ENCODE measurements at places on chromosomes 1 and 21.

DNA sequence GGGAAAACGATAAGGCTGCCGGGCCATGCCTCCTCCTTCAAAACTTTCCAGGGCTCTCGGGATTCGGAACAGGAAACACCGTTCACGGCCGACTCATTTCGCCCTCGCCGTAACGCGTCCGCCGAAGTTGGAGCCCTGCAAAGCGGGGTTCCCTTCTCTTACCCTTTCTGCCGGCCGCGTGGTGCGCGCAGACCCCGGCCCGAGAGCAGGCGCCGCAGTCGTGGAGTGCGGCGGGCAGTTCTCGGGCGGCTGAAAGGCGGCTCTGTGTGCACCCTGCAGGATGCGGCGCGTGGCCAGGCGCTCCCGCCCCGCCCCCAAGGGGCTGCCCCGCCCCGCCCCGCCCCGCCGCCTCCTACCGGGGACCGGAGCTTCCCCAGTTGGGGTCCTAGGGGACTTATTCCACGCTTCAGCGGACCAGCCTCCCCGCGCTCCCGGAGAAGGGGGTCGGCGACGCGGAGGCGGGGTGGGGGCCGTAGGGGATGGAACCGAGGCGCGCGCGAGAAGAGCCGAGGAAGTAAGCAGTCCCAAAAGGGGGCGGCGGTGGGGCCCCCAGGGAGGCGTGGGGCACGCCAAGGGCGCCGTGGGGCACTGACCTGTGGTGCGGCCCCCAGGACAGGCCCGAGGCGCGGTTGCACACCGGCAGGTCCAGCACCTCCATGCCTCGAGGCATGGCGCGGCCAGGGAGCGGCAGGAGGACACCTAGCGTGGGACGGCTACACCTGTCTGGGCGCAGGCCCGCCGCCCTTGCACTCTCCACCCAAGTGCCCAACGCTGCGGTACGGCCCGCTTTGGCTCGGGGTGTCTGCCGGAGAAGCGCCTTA lies at the start of gene MCOLN2:
Gene MCOLN2 (minus strand): TSS at position 268 of the 821 bp plus-strand sequence. CDS start 241 bp downstream, at position 27.
- peak; percentile 61 for DNase-seq

GRCh38 chr1:235495551-235495950 lies 8.7 kb downstream of the B3GALNT2 start:
- no peak for DNase-seq

DNA sequence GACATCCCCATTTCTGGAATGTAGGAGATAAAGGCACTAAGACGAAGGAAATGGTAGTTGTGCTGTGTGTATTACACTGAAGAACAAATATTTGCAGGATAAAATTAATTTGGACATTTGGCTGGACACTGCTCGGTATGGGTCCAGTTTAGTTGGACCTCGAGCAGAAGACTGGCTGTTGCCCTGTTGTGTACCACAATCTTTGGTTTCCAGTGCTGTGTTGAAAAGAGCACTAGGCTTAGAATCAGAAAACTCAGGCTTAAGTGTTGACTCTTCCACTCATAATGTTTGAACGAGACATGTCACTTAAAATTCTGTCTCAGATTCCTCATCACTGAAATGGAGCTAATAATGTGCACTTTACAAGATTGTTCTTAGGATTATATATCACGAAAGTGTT lies 1.2 kb upstream of the ARPC5 start:
- no peak for DNase-seq

DNA sequence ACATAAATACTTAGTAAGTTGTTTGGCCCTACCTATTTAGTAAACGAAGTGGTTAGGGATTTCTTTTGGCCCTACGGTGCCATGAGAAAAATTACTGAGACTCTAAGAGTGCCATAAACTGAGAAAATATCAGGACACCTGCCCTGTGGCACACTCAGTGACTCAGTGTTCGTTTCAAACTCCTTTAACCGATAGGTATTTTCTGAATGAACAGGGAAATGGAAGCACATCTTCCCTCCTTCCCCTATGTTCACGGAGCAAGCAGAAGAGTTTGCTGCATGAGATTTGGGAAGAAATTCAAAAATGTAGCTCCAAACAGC lies 134.2 kb downstream of the KAZN start:
- no peak for DNase-seq

DNA sequence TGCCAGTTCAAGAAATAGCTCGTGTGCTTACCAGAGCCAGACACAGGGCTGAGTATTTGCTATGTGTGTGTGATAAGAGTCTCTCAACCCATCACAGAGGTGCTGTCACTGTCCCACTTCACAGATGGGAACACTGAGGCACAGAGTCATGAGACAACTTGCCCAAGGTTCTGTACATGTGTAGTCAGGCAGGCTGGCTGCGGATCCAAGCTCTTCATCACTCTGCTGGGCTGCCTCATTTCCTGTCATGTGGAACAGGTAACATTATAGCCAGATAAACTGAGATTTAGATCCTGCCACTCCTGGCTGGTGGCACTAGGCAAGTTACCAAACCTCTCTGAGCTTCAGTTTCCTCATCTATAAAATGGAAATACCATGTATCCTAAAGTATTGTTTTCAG lies 77.8 kb downstream of the ITPKB start:
- no peak for DNase-seq

- peak; percentile 90 for DNase-seq
Measured at GRCh38 chr1:198937231-198938031, 298.6 kb downstream of the PTPRC start.

DNA sequence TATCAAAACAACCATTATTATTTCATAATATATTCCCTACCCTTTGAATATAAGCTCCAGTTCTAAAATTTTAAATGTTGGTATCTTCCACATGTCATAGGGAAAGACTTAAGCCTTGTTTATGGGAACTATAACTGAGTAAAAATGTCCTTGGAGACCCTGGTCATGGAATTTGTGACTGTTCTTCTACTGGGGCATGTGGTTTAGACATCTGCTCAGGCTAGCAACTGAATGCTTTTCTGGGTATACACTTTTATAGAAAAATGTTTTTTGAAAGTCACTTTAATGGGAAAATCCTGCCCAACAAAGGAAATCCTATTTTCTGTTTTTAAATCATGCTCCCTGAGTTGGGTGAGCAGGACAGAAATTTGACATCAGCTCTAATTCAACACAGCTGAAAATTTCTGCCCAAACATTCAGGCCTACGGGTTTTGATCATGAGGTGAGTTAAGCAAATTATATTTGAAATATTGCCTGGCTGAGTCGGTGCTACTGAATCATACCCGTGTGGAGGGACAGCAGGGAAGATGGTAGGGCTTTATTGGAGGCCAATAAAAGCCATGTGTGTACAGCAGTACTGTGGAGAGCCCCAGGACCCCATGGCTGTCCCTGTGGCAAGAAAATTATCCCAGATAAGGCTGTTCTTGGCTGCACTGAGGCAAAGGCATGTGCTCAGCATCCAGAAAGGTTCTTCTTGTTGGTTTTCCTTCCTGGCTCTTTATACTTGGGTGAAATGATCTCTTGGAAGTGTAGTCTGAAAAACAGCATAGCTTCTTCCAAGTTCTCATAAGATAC lies 391.8 kb downstream of the DISC1 start:
- no peak for DNase-seq

GRCh38 chr1:228407106-228408040 lies 738 bp upstream of the TRIM11 start:
- no peak for DNase-seq

DNA sequence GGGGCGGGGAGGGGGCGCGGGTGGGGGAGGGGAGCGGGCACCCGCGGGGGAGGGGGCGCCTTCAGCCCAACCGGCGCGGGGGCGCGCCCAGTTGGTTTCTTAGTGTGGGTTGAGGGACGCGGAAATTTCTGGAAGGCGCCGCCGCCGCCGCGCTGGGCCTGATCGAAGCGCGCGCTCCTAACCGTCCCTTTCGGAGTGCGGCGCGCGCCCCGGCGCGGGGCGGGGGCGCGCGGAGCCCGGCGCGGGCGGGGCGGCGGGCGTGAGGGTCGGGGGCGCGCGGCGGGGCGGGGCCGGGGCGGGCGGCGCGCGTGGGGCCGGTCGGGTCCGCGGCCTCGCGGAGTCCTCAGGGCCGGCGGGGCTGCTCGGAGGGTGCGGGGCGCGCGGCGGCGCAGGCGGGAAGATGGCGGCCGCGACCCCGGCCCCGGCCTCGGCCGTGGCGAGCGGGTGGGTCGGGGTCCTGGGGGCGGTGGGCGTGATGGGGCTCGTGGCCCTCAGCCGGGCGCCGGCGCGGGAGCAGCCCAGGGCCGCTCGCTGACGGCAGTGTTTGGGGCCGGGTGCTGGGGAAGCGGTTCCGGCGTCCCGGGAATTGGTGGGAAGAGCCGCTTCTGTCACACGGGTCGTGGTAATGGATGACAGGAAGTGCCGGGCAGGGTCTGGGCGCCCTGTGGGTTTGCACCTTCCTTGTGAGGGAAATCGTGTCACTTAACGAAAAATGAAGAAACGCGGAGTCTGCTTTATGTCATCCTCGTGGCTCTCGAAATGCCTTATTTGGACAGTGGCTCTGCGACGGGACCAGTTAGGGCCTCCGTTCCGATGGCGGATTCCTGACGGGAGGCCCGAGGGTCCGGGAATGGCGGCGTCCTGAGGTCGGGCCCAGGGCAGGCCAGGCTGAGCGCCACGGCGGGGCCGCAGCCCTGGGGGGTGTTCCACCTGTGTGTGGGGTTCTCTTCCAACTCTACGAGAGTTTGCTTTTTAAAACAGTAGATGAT lies 764 bp downstream of the PKNOX1 start:
- peak; percentile 62 for DNase-seq

- DNase-seq: no peak
Measured at GRCh38 chr1:233907151-233907550, 2.7 kb downstream of the SLC35F3 start.

DNA sequence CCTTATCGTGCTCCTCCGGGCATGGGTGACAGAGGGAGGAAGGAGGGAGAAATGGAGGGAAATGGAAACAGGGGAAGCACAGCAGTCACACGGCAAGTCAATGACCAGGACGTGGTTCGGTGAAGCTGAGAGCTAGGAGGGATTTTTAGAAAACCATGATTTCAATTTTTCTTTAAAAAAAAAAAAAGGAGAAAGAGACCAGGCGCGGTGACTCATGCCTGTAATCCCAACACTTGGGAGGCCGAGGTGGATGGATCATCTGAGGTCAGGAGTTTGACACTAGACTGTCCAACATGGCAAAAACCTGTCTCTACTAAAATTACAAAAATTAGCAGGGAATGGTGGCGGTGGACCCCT lies 776 bp upstream of the TNFRSF9 start:
- no peak for DNase-seq

DNA sequence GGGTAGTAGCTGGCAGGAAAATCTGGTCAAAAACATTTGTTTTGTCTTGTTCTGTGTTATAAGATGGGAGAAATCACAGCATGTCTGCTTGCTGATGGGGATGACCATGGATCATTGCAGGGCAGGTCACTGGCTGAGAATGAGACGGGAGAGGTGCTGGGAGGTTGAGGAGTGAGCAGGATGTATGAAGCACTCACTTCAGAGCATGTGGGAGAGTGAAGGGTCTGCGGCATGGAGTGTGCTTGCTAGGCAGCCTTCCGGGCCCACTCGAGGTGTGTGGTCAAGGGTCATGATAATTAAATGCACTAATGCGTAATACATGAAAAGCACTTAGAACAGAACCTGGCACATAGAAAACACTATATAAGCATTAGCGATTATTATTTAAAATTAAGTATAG lies 42.0 kb upstream of the SPOCD1 start:
- no peak for DNase-seq

GRCh38 chr1:17531343-17531681 lies 8.2 kb upstream of the ARHGEF10L start:
- no peak for DNase-seq

DNA sequence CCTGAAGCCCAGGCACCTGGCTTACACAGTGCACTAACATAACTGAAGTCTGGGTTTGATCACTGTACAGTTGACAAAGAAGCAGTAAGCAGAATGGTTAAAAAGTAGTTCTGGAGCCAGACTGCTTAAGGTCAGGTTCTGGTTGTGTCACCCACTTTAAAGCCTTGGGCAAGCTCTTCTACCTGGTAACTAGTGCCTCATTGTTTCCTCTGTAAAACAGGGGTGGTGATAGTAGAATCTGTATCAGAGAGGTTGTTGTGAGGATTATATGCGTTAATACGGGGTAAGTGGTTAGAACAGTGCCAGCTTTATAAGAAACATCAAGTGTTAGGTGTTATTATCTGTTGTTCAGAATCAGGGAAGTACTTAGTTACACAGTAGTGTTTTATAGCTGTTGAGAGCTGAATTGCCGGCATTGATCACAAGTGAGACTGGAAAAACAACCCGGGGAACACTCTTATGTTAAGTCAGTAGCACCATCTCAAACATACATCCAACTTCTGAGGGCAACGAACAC lies 3.7 kb downstream of the BACH1 start:
- DNase-seq: no peak

- DNase-seq: peak; percentile 48
Measured at GRCh38 chr1:202807451-202807925, 733 bp downstream of the KDM5B start.

DNA sequence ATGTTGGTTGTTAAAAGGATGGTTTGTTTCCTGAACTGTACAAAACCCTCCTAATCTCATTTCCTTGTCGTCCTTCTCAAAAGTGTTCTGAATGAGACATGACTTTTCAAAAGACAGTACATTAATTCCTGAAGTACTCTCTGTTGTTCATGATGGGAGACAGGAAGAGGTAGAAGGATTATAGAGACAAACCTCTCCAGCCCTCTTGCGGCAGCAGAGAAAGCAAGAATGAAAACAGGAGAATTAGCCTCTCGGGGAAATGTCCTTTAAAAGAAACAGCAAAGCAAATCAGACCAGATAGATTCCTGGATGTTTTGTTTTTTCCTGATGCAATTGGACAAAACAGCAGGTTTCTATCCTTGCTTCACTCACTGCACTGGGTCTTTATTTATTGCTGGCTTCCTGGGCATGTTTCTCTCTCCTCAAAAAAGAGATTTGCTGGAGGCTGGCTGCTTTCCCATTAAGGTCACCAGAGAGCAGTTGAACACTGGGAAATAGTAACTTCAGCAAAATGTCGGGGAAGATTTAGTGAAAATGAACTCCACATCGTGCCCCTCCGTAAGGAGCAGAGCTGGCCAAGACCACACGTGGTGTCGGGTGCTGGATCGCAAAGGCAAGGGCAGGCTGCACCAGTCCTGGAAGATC lies 145.8 kb upstream of the SYT6 start:
- DNase-seq: no peak

DNA sequence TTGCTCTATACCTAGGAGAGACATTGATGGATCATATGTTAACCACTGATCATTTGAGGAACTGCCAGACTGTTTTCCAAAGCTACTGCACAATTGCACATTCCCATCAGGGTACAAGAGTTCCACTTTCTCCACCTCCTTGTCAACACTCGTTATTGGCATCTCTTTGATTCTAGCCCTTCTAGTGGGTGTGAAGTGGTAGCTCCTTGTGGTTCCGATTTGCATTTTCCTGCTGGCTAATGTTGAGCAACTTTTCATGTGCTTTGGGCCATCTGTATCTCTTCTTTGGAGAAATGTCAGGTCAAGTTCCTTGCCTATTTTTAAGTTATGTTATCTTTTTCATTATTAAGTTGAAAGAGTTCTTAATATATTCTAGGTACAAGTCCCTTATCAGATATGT lies 90.1 kb downstream of the DMRTB1 start:
- no peak for DNase-seq

DNA sequence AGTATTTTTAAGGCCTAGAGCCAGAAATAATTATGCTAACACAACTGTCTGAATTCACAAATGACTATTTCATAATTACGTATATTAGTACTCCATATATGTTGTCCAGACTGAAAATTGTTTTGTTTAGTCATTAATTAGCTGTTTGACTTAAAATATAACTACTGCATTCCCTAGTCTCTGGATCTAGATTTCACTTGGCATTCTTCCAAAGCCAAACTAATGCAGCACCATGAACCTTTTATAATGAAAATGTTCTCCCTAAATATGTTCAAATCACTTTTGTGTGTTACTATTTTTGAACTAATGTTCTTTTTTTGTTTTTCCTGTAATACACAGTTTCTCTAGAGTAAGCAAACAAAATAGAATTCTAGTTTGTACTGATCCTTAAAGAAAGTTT lies 46.1 kb downstream of the CAMTA1 start:
- DNase-seq: no peak
